DND-41 (cell line): ENCODE measurements at places on chromosomes 2 and 18.

DNA sequence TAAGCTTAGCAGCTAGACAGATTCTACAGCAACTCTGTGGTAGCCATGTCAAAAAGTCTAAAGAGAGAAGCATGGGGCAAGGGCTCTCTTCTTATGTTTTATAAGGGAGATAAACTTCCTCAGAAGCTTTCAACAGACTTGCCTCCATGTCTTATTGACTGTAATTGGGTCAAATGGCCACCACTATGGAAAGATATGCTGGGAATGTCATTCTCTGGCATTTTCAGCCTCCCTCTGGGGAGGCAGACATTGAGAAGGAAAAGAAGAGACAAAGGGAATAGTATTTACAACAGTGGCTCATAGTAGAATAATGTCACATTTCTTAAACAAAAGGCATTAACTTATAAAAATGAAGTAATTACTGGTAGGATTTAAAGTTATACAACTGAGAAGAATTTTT is 1964.5 kb upstream of the PIK3C3 start:
- no peak for DNase-seq

GRCh38 chr2:236752096-236752495 is 182.5 kb downstream of the ACKR3 start:
- no peak for DNase-seq

GRCh38 chr18:26417190-26417589 is 131.2 kb downstream of the KCTD1 start:
- no peak for DNase-seq

DNA sequence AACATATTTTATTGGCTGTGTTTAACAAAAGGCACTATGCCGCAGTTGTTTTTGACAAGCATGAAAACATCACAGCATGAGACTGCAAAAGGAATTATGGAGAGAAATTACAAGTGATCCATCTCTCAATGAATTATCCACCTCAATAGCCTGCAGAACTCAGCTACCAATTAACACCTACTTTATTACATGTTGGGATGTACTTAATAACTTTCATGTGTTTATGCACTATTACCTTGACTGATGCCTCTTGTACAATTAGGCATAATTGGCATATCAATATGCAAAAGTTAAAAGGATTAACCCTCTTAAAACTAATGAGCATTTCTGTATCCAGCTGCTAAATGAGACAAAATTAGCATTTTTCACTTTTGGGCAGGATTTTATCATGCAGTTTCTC is 27.8 kb downstream of the ARHGAP15 start:
- no peak for DNase-seq

DNA sequence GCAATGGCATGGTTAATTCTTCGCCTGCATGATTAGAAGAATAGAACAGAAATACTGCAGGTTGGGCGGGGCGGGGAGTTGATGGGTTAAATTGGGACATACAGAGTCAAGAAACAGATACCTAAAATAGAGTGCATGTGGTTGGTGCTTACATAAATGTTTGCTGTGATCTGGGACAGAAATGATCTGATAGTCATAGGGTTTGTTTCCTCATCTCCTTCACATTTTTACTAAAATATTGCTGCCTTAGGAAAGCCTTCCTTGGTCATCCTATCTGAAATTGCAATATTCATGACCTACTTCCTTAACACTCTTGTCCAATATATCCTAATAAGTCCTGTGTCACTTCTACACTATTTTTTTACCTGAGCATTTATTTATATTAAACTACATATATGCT is 163.9 kb downstream of the TMEFF2 start:
- DNase-seq, result no peak

DNA sequence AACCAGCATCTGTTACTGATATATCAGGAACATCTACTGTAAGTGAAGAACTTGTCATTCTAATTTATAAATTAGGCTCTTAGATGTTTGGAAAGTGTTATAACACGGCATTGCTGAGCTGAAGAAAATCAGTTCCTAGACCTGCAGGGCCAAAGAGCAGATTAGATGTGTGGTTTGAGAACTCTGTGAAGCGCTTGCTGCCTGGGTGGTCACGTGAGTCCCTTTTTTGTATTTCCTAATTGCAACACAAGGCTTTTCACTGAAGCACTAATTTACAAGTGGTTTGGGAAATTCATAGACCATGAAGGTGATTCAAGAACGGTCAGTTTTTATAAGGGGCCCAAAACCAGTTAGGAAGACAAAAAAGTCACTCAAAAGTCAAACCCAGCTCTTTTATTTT is 106.9 kb upstream of the SP3 start:
- DNase-seq, result no peak

DNA sequence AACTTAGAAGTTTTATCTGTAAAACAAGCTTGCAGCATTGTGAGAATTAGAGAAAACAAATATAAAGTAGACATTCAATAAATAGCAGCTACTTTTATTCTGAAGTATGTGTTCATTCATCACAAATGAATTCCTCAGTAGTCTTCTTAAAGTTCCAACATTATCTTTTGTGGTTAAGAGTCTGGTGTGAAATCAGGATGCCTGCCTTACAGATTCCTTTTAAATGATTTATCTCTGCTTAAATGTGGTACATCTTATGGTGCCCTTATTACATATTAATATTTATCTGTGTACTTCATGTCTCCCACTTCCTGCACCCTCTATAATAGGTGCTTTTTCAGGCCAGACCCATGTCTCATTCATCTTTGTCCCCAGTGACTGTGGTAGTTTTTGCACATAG is 595.0 kb downstream of the STK39 start:
- no peak for DNase-seq

- DNase-seq, result no peak
These were observed 41.9 kb upstream of the PCBP1 start for GRCh38 chr2:70045405-70045804.

DNA sequence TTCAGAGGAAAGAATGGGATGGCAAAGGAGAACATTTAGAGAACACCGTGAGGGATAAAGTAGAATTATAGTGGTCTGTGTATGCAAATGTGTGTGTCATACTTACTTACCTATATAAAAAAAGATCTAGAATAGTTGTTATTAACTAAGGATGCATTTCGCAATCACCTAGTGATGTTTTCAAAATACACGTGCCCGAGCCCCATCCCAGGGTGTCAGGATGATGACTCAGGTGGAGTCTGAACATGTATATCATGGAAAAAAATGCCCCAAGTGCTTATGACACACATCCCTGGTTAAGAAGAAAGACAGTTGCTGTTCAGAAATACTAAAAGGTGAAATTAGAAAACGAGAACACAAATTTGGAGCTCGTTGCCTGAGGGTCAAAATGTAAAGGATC is 109.0 kb downstream of the CERS6 start:
- DNase-seq, result no peak
